ENCODE measurements at places on chromosomes 3 and 15.

- DNase-seq: peak; percentile 59
These were observed at the start of gene SLC25A38 for GRCh38 chr3:39383045-39383880. TSS of gene SLC25A38 (plus strand) at chr3:39383370. CDS start at chr3:39383725, 355 bp downstream.

- DNase-seq: no peak
These were observed 131.2 kb downstream of the RBMS3 start for GRCh38 chr3:29412110-29412509.

- DNase-seq: no peak
These were observed 182.7 kb downstream of the CNTN6 start for GRCh38 chr3:1275495-1275894.

GRCh38 chr3:30505866-30506520 lies 100.4 kb upstream of the TGFBR2 start:
- DNase-seq: no peak

Data from stimulated activated CD4-positive, alpha-beta T cell treated with anti-CD3 and anti-CD28 coated beads, Interleukin-15, amount 100 ng/mL, for 1 hour (primary cell).